ENCODE measurements at places on chromosomes 12 and 14.

- no peak for DNase-seq
Observed at GRCh38 chr12:111091051-111091450, 170.7 kb upstream of the MYL2 start.

DNA sequence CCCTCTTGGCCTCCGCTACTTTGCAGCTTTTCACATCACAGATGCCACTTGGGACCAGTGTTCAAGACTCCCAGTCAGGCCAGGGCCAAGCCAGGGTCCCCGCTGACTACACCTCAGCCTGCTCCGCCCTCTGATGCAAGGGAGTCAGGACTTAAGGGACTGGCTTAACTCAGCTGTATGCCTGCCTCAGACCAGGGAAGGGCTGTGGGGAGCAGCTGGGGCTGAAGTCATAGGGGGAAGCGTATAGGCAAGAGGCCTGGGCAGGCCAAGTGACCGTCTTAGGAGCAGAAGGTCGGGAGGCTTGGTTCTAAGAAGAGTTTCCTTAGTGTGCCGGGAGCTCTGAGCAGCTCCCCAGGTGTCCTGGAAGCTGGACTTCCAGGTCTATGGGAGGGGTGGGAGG is 21.9 kb downstream of the KDM2B start:
- no peak for DNase-seq

DNA sequence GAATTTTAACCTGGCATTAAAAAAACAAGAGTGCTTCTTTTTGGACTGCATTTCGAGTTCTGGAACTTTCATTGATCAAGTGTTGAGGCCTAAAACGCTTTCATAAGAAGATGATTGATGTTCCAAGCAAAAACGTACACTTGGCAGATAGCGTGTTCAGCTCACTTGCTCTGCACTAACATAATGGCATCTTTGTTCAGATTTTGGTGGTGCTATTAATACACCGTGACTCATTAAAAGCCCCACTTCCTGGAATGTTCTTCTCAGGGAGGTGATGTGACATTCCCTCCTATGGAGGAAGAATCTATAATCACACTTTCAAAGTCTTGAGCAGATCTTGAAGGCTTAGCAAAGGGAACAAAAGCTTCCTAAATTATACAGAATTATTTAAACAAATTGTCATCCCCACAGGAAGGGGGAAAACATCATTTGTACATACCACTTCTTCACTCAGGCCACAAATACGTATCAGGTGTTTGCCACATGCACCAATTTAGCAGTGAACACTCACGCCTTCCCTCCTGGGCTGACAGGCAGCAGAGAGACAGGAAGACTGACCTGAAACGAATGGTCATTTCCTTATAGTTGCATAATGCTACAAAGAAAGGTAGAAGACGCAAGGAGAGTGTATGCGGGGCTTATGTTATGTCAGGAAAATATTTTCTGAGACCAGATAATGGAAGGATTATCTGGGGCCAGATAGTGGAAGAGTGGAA is 15.4 kb downstream of the HSP90AA1 start:
- DNase-seq = no peak

GRCh38 chr12:66035288-66035966 is 95.1 kb downstream of the LLPH start:
- no peak for DNase-seq

DNA sequence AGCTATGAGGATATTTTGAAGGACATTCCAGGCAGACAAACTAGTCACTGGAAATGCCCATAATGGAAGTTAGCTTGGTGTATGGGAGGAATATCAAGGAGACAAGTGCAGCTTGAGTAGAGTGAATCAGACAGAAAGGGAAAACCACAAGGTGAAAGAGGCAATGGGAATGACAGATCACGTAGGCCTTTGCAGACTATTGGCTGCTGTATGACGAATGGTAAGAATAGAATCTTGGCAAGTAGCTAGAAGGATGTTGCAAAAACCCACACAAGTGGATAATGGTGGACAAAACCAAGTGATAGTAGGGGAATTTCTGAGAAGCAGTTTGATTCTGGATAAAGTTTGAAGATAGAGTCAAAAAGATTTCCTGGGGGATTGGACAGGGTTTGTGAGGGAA is 196.9 kb upstream of the NOVA1 start:
- no peak for DNase-seq

- no peak for DNase-seq
Observed at GRCh38 chr12:6963016-6963731, 7.3 kb downstream of the PHB2 start.

DNA sequence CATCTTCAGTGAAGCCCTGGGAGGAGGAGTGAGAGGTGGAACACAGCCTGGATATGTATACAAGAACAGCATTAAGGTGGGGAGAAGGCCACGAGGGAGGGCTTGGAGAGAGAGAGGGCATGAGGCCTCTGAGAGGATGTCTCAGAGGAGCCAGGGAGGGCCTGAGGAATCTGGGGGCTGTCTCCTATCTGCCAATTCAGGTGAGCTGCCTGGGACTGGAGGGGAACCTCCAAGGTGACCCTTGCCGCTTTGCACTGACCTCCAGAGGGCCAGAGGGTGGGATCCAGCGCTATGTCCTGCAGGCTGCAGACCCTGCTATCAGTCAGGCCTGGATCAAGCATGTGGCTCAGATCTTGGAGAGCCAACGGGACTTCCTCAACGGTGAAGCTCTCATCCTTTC is 4.4 kb downstream of the ARHGEF25 start:
- no peak for DNase-seq

GRCh38 chr12:30450872-30451271 is 244.8 kb downstream of the IPO8 start:
- DNase-seq = no peak

DNA sequence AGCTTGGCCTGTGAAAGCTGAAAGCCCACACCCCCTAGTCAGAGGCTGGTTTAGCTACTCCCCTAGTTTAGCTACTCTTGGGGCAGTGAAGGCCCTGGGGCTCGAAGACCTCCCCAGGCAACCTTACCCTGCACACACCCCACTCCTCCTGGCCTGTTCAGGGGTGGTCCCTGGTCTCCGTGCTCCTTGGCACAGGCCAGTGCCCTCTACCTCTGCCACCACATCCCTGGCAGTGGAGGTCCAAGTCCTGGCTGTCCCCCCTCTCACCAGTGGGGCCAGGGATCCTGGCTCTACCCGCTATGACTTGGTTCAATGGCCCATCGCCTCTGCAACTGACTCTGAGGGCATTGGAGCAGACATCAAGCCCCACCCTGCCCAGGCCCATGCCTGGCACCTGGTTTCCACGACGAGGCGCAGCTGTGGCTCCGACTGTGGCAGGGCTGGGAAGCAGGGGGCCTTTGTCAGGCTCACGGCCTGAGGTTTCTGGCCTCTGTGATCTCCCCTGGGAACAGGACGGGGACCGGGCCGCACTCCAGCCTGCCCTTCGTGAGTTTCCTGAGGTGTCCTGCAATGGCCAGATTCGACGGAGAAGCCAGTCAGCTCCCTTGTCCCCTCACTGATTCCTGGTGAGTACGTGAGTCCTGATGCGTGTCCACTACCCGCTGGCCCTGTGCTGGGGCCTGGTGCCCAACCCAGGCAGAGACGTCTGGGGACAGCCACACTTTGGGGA is 5.7 kb downstream of the TMEM121 start:
- DNase-seq = no peak

DNA sequence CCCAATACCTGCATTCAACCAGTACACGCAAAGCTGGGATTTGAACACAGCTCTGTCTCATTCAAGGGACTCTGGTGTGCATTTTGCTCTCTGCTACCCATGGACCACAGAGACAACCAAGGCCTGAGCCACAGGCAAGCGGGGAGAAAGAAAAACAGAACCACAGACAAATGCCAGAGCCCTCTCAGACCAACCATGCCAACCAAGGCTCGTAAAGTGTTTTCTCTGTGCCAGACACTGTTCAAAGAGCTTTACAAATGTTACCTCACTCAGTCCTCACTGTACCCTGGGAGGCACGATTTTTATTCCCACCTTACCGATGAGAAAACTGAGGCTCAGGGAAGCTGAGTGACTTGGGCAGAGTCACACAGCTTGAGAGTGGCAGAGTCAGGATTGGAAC is 32.4 kb upstream of the EML1 start:
- DNase-seq = no peak

DNA sequence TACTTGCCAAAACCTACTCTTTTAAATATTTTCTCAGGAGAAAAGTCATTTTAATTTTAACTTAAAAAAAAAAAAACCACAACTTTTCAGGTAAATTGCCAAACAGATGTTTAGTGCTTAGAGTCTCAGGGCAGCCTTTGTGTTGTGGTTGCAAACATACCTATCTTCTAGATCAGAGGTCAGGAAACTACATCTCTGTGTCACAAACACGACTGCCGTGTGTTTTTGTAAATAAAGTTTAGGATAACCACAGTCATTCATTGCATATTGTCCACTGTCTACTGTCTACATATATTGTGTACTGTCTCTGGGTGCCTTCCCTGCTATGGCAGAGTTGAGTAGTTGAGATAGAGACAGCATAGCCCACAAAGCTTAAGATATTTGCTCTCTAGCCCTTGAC is 48.9 kb downstream of the DYRK2 start:
- no peak for DNase-seq

DNA sequence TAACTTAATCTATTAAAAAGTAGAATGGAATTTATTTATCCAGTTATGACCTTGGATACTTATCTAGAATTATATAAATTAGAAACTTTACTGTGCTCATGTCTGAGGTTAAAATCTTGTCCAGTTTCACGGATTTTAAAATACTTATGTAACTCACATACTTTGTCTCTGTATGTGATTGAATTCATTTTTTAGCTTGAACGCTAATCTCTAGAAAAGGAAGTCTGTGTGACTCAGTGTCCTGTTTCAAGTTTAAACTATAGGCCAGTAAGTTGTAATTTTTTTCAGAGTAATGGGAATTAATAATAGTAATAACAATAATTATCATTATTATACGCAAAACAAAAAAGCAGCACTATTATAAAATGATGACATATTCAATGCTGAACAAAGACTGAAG is 168.6 kb downstream of the CPNE8 start:
- DNase-seq = no peak

DNA sequence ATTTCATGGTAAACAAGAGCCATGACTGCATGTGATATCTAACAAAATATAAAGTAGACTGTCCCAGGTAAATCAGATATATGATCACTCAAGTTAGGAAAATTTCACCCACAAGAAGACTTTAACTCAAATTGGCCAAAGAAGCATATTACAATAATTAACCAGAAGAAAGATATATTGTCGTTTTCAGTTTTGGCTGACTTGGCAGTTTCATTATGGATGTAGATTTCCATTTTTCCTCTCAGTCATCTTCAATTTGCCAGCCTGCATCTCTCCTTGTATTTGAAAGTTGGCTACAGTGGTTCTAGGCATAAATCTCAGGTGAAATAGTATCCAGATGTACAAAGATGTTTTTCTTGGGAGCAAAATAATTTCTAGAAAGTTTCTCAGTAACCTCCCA is 761.6 kb downstream of the LRFN5 start:
- DNase-seq = no peak

GRCh38 chr12:109818905-109819500 is 14.2 kb downstream of the TRPV4 start:
- peak; percentile 34 for DNase-seq

- no peak for DNase-seq
Observed at GRCh38 chr12:40253936-40254335, 29.1 kb downstream of the LRRK2 start.

DNA sequence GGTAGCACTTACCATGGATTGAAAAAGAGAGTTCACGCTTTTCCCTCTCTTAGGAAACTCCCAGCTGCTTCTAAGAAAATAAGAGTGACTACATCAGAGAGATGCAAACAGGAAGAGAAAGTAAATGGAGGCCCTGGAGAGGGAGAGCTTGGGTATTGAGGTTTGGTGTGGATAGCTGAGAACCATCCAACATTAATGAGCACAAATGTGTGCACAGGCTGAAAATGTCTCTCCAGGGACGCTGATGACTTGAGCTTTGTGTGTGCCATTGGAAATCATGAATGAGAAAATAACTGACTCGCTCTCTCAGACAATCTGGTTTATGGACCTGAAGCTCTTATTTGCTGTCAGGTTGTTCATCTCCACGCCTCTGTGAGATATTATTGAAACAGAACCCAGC is 318.8 kb downstream of the NRXN3 start:
- no peak for DNase-seq

DNA sequence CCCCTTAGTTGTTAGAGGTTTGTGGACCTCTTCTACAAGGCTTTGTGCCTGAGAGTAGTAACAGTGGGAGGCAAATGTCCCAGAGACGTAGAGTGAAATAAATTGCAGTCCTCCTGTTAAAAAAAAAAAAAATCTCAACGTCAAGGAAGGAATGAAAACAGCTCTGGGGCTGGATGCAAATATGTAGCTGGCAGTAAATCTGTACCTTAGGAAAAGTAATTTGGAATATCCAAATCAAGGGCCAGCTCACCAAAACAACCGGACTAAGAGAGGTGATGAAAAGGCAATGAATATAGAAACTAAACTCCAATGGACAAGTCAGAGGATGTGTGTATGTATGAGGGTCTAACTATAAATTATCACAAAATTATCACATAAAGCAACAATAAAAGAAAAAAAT is 27.0 kb downstream of the SINHCAF start:
- no peak for DNase-seq

DNA sequence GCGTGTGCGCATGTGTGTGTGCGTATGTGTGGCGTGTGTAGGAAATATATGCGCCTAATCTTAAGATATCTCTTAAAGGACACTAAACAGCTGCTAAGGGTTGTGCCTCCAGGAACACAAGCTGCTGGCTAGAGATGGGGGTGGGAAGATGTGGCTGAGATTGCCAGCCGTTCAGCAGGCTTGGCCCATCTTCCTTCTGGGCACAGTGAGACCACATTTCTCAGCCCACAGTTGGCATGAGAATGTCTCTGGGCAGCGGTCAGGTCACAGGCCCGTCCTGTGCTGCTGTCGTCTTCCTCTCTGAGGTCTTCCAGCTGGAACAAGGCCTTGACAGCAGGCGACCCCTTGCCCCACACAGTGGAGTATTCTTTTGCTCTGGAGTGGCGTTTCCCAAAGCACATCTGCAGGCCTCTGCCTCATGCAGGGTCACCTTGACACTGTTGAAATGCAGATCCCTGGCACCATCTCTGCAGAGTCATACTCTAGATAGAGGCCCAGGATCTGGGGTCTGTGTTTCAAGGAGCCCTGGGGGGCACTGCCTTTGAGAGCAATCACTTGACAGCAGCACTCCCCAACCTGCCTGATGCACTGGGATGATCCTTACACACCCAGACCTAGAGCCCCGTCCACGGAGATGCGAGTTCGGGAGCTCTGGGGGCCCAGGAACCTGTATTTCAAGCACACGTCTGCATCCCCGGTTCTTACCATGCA is 335.5 kb upstream of the SFSWAP start:
- DNase-seq = no peak

DNA sequence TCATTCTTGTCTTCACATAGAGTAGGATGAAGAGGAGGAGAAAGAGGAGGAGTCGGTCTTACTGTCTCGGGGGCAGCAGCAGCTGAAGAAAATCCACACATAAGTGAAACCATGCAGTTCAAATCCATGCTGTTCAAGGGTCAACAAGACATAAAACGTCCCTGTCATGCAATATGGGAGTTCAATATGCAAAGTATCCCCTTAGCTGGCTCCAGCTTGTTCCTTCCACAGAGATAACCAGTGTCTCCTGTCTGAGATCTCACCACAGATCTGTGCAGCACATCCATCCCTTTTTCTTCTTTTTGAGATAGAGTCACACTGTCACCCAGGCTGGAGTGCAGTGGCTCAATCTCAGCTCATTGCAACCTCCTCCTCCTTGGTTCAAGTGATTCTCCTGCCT is 357.5 kb downstream of the GALC start:
- no peak for DNase-seq

Measured in AG04449 (cell line).